ENCODE measurements at places on chromosomes 5 and 9.

DNA sequence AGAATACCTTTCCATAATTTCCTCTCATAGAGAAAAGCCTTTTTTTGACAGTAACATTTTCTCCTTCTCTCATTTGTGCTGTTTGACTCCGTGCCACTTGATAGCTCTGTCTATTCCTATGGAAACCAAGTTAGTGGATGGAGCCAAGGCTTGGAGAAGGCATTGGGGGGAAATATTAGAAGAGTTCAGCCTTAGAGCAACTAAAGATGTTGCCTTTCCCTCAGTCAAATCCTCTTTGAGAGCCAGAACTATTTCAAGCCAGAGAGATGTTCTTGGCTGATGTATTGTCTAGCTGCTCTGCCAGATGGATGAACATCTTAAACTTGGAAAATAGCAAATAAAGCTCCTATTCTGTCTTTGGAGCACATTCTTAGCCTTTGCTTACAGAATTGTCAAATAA lies 112.4 kb downstream of the INVS start:
- no peak for DNase-seq

GRCh38 chr5:59678943-59679342 lies 214.6 kb downstream of the PDE4D start:
- DNase-seq: no peak

GRCh38 chr5:61401726-61402125 lies 69.7 kb downstream of the ZSWIM6 start:
- DNase-seq: no peak

DNA sequence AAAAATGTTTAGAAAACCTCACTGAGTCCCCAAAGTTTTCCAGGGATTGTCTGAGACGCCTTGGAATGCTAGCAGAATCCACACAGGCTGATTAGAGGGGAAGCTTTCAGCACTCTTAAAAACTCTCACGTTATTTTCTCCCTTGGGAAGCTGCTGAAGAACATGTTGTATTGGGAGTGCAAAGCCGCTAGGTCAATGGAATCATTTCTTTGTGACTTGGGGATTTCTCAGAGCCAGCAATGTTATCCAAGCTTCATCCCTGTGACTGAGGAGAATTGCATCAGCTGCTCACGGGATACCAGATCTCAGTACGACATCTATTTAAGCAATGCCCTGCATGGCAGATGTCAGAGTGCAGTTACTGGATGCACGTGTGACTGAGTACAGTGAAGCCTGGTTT lies 426.4 kb upstream of the MPDZ start:
- DNase-seq: no peak

DNA sequence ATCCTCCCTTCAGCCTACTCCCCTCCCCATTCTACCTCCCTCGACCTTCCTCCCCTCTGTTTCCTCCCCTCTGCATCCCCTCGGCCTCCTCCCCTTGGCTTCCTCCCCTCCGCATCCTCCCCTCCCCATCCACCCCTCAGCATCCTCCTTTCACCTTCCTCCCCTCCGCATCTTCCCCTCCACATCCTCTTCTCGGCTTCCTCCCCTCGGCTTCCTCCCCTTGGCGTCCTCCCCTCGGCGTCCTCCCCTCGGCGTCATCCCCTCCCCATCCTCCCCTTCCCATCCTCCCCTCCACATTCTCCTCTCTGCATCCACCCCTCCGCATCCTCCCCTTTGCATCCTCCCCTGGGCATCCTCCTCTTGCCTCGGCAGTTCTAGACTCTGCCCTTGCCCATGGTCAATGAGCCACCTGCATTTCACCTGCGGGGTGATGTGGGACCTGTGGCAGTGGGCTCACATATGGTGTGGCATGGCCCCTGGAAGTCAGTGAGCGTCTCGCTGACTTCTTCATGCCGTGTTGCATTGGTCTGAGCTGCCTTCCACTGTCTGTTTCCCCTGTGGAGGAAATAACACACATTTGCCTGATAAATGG lies 113.0 kb downstream of the WNK2 start:
- no peak for DNase-seq

- peak; percentile 47 for DNase-seq
Observed at GRCh38 chr5:108728566-108729241, 19.0 kb upstream of the FER start.

DNA sequence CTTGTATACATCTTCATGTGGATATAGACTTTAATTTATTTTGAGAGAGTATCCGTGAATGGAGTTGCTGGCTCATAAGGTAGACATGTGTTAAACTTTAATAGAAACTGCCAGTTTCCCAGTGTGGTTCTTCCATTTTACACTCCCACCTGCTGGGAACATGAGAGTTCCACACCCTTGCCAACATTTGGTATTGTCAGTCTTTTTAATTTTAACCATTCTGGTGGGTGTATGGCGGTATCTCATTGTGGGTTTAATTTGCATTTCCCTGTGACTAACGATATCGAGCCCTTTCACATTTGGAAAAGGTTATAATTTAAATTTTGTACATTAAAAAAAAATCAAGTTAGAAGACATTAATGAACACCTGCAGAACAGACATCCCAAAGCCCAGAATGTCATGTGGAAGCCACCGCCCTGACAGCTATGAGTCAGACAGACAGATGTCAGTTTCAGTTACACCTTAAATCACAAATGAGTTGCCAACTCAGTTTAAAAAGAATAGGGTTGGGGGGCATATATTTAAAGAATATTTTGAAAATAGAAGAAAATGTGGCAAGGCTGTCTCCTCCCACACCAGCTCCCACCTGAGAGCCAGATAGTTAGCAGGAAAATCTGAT lies 36.9 kb downstream of the ANKRD33B start:
- DNase-seq: no peak

DNA sequence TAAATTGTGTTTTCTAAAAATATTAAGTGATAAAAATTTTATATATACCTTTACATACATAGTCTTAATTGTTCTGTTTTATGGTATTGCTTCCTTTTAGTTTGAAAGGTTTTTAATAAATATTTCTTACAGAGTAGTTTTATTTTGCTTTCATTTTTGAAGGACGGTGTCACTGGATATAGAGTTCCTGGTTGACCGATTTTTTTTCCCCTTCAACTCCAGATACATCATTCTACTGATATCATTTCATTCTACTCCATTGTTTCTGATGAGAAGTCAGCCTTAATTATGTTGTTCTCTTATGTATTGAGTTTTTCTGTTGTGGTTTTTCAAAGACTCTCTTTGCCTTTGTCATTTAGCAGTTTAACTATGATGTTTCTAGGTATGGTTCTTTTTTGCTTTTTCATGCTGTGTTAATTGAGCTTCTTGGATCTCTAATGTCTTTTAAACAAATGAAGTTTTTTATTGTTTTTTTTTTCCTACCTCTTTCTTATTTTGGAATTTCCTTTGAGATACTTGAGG lies 30.4 kb downstream of the MTREX start:
- DNase-seq: no peak

DNA sequence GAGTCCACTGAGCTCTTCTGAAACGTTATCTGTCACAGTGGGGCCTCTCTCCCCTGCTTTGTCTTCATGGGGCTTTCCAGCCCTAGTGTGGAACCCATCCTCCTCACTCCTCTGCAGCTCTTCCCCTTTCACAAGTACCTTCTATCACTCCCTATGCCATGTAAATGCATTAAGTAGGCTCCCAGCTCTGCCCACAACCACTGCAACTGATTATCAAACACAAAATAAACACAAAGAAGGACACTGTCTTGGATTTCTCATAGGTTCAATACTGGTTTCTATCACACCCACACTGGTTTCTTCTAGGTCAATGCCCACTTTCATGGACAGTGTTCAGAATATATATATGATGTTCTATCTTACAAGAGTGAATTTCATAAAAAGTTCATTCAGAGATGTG lies 139.4 kb downstream of the GNAQ start:
- no peak for DNase-seq

DNA sequence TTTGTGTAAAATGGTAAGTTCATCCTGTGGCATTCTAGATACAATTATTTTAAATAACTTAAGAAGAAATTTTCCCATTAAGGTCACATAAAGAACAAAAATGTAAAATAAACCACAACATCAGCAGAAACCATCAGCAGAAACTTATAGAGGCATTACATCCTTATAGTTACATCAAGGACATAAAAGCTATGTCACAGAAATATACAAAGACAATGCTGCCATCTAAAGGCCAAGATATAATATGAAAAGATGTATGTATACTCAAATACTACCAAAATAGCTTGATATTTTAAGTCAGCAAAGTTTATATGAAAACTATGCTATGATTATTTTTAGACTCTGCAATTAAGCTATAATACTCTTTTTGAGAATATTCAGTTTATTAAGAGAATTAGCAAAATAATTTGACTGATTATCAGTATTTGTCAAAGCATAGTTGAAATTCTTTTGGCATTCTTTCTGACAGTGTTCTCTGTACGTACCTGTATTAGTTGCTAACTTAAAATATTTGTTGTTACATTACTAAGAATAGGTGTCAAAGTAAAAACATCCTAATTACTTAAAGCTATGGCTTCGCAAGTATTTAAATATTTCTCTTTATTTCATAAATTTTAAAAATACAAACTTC lies 36.2 kb downstream of the FBXL17 start:
- no peak for DNase-seq

DNA sequence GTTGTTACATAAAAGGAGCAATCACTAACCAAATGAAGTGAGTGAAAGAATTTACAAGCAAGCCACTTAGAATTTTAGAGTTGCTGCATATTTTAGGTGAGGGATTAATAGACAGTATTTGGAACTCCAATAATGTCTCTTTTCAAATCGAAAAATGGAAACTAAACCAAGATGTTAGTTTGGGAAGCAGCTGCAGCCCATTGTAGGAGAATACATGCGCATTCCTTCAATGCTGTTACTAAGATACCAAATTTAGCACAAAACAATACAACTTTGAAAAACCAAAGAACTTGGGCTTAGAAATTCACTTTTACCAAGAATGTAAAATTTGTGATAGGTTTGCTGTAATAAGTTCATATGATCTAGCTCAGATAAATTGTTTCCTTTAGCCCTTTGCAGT lies 411.8 kb upstream of the CDH6 start:
- no peak for DNase-seq

- DNase-seq: no peak
Observed at GRCh38 chr5:97745817-97746216, 562.8 kb upstream of the RIOK2 start.

DNA sequence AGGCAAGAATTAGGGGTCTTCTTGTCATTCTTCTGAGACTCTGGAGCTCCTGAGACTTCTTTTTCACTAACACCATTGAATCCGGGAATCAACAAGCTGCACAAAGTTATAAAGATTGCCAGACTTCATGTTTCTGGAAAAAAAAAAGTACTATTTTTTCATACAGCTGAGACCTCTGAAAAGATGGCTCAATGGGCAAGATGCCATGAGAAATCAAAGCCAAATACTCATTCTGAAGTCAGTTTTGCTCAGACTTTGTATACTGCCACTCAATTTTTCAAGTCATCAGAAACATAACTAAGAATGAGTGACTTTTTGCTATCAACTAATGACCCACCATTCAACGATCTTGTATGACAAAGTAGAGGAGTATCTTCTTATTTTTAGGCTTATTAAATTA lies 512.0 kb downstream of the RAB3C start:
- DNase-seq: no peak

- DNase-seq: no peak
Observed at GRCh38 chr5:4862500-4862899, 277.6 kb upstream of the ADAMTS16 start.

GRCh38 chr5:64507264-64507605 lies 1.4 kb downstream of the RGS7BP start:
- DNase-seq: no peak

DNA sequence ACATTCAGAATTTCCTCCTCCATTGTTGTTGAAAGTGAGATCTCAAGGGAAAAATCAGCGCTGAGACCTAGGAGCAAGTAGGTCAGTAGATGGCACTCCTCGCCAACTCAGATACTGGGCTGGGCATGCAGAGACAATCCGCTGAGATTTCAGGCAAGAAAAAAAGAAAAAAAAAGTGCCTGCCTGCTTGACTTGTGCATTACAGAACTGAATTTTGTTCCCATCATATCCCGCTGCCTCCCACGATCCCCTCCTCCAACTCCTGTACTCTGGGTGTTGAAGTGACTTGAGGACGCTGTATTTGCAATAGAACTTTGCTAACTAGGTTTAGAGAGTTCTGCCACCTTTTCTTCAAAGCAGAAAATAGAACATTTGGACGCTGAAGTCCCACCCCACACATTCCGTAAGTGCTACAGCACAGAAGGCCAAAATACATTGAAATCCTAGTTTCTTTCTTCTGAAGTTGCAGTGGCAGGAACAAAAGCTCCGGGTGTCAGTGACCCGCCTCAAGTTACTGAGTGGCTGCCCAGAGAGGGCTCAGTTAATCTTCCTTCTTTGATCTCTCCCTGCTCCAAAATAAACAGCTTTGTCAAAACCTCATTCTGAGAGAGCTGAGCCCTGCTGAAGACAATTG lies 265.8 kb downstream of the MLLT3 start:
- DNase-seq: no peak

- no peak for DNase-seq
Observed at GRCh38 chr5:37557734-37558293, 178.7 kb downstream of the WDR70 start.

DNA sequence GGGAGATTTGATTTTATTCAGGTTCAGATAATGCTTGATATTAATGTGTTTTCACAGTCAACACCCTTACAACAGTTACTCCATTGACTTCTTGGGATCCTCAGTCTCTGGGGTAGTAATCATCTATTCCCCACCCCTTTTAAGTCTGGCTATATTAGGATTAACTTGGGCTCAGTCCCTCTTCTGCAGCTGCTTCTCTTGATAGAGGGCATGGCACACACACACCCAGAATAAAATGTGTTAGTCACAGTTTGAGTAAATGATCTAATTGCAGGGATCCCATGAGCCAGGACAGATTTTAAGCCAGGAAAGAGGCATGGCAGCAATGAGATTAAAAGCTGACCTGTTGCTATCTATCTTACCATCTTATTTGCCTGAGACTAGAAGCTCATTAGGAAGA lies 53.7 kb upstream of the VLDLR start:
- DNase-seq: no peak
